Activated T-cell treated with anti-CD3 and anti-CD28 coated beads, Interleukin-2, amount 50 U/mL, for 24 hours (primary cell): ENCODE measurements at places on chromosomes 1 and 21.

DNA sequence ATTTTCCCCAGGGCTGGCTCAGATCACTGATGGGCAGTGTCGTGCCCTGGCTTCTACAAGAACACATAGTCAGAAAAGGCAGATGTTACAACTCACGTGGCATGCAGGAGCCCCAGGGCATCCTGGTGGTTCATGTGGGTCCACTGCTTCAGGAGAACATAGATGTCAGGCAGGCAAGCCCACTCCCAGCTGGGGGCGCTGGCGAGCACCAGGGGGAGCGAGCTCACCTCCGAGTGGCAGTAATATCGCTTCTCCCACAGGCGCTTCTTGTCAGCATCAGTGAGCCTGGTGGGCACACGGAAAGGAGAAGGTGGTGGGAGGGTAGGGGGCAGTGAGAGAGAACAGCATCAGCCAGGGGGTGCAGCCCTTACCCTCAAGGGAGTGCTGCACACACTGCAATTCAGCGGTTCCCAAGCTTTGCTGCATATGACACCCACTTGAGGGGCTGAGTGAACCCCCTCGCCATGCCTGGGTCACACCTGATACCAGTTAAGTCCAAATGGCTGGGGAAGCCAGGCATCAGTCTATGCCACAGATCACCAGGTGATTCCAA lies 34.3 kb upstream of the PPP1R15B start:
- H3K4me3 ChIP-seq: no peak overlapping the region
- H3K4me1 ChIP-seq: peaks cover 48% of the 10 kb centered on the region
- H3K27me3 ChIP-seq: no peaks in the 10 kb centered on the region
- H3K27ac ChIP-seq: no peak overlapping the region

GRCh38 chr1:201710632-201711597 lies 118.0 kb upstream of the IPO9 start:
- H3K4me1 ChIP-seq: no peaks in the 10 kb centered on the region
- no peak overlapping the region for H3K4me3 ChIP-seq
- no peak for DNase-seq
- H3K27me3 ChIP-seq: no peaks in the 10 kb centered on the region
- H3K36me3 ChIP-seq: no peaks in the 10 kb centered on the region

- no peak overlapping the region for H3K27ac ChIP-seq
- peaks cover 19% of the 10 kb centered on the region for H3K27me3 ChIP-seq
- no peak for DNase-seq
- no peak overlapping the region for H3K4me3 ChIP-seq
- H3K36me3 ChIP-seq: no peaks in the 10 kb centered on the region
Observed at GRCh38 chr21:41246808-41247207, 69.8 kb upstream of the FAM3B start.

DNA sequence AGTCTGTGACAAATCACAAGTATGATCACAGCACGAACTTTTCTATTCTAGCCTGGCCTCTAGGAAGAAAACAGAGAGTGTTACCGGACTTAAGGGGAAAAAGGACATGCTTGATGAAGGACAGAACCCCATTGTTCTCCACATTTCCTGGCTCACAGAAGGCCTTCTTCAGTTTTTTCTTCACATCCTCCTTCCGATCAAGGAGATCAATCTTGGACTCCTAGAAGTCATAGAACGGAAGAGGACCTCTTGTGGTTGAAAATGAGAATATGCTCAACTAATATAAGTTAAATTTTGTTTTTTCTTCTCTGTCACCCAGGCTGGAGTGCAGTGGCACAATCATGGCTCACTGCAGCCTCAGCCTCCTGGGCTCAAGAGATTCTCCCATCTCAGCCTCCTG lies 30.3 kb downstream of the YARS1 start:
- no peaks in the 10 kb centered on the region for H3K27me3 ChIP-seq
- peaks cover 10% of the 10 kb centered on the region for H3K4me1 ChIP-seq
- no peak for DNase-seq
- H3K4me3 ChIP-seq: no peak overlapping the region
- peaks cover 87% of the 10 kb centered on the region for H3K36me3 ChIP-seq
- H3K27ac ChIP-seq: peak overlapping the region; percentile 69

DNA sequence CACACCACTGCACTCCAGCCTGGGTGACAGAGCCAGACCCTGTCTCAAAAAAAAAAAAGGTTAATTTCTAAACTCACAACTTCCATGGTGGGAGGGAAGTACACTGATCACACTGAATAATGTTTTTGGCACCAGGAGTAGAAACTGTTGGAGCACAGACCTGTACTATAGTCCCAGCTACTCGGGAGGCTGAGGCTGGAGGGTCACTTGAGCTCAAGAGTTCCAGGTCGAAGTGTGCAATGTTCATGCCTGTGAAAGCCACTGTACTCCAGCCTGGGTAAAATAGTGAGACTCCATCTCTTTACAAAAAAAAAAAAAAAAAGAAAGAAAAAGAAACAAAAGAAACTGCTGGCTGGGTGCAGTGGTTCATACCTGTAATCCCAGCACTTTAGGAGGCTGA lies 35.3 kb downstream of the TMEM50B start:
- H3K36me3 ChIP-seq: peaks cover 21% of the 10 kb centered on the region
- peaks cover 3% of the 10 kb centered on the region for H3K4me1 ChIP-seq
- no peak for DNase-seq
- H3K27me3 ChIP-seq: no peaks in the 10 kb centered on the region
- H3K27ac ChIP-seq: no peak overlapping the region
- H3K4me3 ChIP-seq: no peak overlapping the region

DNA sequence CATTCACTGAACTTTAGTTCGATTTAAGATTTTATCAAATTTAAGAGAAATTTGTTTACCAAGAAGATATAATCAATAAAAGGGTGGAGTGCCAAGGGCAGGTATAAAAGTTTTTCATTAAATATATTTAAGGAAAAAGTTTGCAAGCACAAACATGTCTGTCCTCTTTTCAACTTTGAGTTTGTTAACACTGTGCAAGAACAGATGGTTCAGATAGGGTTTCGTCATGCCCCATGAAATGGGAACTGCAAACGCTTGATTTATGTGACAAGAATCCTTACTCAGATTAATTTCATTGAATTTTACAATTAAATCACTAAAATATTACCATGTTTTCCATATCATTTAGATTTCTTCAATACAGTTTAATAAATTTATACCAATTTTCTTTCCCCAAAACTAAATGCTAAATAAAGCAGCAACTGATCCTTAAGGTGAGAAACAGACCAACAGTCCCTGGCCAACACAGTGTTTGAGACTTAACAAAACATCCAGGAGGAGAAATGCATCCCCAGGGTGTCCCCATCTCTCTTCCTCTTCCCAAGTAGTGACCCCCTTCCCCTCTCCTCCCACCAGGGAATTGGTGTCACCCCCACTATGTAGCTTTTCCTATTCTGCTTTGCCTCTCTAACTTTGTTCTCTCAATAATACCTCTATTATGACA lies 292.9 kb downstream of the LTN1 start:
- no peak overlapping the region for H3K4me3 ChIP-seq
- H3K36me3 ChIP-seq: peaks cover 5% of the 10 kb centered on the region
- H3K4me1 ChIP-seq: no peaks in the 10 kb centered on the region
- no peak for DNase-seq
- no peaks in the 10 kb centered on the region for H3K27me3 ChIP-seq

DNA sequence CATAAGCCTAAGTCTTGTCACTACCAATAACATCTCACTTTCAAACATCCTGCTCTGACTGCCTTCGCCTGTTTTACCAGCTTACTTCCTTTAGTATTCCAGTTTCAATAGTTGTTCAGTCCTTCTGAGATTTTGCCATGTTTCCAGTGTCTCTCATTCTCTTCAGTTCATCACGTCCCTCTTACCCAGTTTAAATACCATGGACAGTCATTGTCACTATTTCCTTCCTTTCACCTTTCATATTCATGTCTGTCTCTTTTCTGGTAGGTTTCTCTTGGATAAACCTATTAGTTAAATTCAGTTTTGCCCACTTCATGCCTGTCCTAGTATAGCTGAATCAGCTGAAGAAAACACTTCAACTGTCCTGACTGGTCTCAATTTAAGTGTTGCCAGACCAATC lies 5.9 kb downstream of the ATF6 start:
- H3K27me3 ChIP-seq: no peaks in the 10 kb centered on the region
- H3K27ac ChIP-seq: no peak overlapping the region

- peak overlapping the region; percentile 52 for H3K27ac ChIP-seq
- no peaks in the 10 kb centered on the region for H3K27me3 ChIP-seq
- no peaks in the 10 kb centered on the region for H3K36me3 ChIP-seq
- no peak overlapping the region for H3K4me3 ChIP-seq
- peaks cover 14% of the 10 kb centered on the region for H3K4me1 ChIP-seq
Observed at GRCh38 chr21:46142582-46143473, 12.6 kb downstream of the FTCD start.

DNA sequence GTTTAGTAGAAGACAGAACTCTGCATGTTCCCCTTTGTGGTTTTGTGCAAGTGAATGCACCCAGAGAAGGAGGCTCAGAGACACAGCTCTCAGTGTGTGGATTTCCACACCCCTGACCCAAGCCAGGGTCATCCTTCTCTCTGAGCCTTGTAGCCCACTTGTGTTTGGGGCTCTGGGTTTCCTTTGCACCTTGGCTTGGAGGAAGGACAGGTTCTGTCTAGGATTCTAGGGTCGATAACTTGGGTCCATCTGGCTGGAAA lies 27.2 kb downstream of the MYOG start:
- no peak overlapping the region for H3K27ac ChIP-seq
- H3K36me3 ChIP-seq: no peaks in the 10 kb centered on the region
- H3K4me1 ChIP-seq: no peaks in the 10 kb centered on the region
- no peak overlapping the region for H3K4me3 ChIP-seq
- peaks cover 4% of the 10 kb centered on the region for H3K27me3 ChIP-seq

DNA sequence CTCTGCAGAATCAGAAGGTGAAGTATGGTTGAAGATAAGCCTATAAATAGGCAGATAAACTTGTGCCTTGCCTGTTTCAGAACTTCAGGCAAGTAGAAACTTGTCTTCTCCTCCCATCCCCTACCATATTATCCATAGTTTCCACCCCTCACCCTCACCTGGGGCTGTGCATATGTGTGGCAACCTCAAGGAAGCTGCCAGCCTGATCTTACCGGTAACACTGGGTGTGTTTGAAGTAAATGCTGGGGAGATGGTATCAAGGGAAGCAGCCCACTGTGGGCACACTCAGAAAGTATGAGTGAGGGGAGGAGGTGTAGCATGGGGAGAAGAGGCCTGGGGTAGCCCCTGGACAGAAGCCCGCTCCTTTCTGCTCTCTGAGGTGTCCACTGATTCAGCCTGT lies 14.5 kb downstream of the VANGL2 start:
- no peaks in the 10 kb centered on the region for H3K27me3 ChIP-seq
- H3K4me1 ChIP-seq: no peaks in the 10 kb centered on the region
- DNase-seq: no peak
- no peak overlapping the region for H3K27ac ChIP-seq
- H3K36me3 ChIP-seq: no peaks in the 10 kb centered on the region
- no peak overlapping the region for H3K4me3 ChIP-seq

- H3K27me3 ChIP-seq: peaks cover 6% of the 10 kb centered on the region
- H3K36me3 ChIP-seq: no peaks in the 10 kb centered on the region
- no peak for DNase-seq
- no peak overlapping the region for H3K4me3 ChIP-seq
- no peak overlapping the region for H3K27ac ChIP-seq
Observed at GRCh38 chr21:32206631-32207405, 72.0 kb downstream of the MIS18A start.

GRCh38 chr1:171983584-171983983 lies 142.3 kb downstream of the DNM3 start:
- DNase-seq: no peak
- H3K27me3 ChIP-seq: peaks cover 3% of the 10 kb centered on the region
- H3K4me1 ChIP-seq: peaks cover 3% of the 10 kb centered on the region

- H3K4me3 ChIP-seq: no peak overlapping the region
- H3K27ac ChIP-seq: no peak overlapping the region
- H3K36me3 ChIP-seq: no peaks in the 10 kb centered on the region
Observed at GRCh38 chr1:60977661-60978060, 104.7 kb upstream of the NFIA start.

GRCh38 chr1:27026621-27027574 lies 14.2 kb upstream of the TENT5B start:
- H3K27ac ChIP-seq: no peak overlapping the region
- H3K36me3 ChIP-seq: no peaks in the 10 kb centered on the region
- DNase-seq: no peak
- H3K4me3 ChIP-seq: no peak overlapping the region
- peaks cover 3% of the 10 kb centered on the region for H3K4me1 ChIP-seq

DNA sequence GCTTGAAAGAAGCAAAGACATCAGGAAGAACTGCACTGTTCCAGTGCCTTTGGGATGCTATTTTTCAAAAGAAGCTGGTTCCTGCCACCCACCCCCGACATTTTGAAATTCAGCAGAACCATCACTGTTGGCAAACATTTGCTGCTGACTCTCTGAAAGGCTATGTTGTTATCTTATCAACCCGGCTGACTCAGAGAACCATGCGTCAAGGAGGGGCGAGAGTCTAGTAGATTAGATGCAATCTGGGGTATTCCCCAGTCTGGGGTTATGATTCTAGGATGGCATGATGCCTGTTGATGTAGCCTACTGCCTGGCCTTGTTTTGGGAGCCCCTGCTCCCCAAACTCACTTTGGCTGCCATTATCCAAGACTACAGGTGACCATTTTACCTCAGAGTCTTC lies 267.8 kb upstream of the RUNX1 start:
- H3K4me3 ChIP-seq: no peak overlapping the region
- H3K27me3 ChIP-seq: no peaks in the 10 kb centered on the region
- H3K4me1 ChIP-seq: peaks cover 4% of the 10 kb centered on the region
- DNase-seq: no peak
- no peak overlapping the region for H3K27ac ChIP-seq

DNA sequence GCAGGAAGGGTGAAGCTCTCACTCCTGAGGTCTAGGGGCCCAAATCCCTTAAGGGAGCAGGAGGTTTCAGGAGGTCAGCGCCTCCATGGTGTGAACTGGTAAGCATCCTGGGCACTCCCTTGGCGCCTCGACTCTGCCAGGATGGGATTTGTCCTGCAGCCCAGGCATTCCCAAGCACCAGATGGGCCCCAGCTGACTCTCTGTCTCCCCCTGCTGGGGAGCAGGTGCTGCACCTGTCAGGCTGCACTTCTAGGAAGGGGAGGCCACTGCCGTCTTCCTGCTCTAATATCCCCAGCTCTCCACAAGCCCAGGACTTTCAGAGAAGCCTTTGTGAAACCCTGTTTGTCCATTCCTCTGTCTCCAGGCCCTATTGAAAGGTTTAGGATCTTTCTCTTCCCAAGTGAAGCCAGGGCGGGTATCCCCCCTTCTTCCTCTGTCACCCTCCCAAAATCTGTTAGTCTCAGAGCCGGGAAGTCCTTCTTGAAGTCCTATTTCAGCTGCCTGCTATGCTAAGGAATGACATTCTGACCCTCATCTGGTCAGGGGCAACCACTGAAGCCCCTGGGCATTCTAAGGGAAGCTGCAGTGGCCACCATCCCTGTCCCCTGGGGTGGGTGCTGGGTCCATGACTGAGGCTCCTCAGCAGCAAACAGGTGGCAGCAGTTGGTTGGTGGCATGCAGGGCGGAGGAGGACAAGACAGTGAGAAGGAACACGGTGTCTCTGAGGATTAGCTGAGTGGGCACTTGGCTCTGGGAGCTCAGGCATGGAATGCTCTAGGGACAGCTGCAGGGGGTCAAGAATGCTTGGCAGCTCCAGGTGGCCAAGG lies 3.2 kb downstream of the MYBPH start:
- H3K27me3 ChIP-seq: no peaks in the 10 kb centered on the region
- no peaks in the 10 kb centered on the region for H3K36me3 ChIP-seq
- H3K4me3 ChIP-seq: no peak overlapping the region
- H3K27ac ChIP-seq: no peak overlapping the region
